PC-3 (cell line): ENCODE measurements at places on chromosomes 5 and 9. TPM values are rescaled to one million over a fixed set of nuclear protein-coding genes. Genes with fewer than 3 reads are reported as not detected.

PCDHB2 gene
- total RNA-seq: 13.8 and 15.0 TPM in 2 replicates

SPATA31D4 gene
- not detected in 2 replicates for total RNA-seq

DNA sequence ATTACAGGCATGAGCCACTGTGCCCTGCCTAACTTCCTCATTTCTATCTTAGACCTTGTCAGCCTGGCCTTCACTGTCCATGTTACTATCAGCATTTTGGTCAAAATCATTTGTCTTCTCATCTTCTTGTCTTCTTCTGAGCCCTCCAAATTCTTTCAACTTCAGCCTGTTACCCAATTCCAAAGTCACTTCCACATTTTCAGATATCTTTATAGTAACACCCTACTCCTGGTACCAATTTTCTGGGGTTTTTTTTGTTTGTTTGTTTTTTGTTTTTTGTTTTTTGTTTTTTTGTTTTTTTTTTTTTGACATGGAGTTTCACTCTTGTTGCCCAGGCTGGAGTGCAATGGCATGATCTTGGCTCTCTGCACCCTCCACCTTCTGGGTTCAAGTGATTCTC is 90.3 kb upstream of the LARP1 start:
- no peaks in the 10 kb centered on the region for H3K36me3 ChIP-seq
- H3K27ac ChIP-seq: no peak overlapping the region
- DNase-seq: no peak
- H3K4me3 ChIP-seq: no peak overlapping the region

- no peaks in the 10 kb centered on the region for H3K4me1 ChIP-seq
- no peak for DNase-seq
- H3K27ac ChIP-seq: no peak overlapping the region
- H3K36me3 ChIP-seq: no peaks in the 10 kb centered on the region
Observed at GRCh38 chr5:96004087-96004486, 42.4 kb upstream of the ELL2 start.

DNA sequence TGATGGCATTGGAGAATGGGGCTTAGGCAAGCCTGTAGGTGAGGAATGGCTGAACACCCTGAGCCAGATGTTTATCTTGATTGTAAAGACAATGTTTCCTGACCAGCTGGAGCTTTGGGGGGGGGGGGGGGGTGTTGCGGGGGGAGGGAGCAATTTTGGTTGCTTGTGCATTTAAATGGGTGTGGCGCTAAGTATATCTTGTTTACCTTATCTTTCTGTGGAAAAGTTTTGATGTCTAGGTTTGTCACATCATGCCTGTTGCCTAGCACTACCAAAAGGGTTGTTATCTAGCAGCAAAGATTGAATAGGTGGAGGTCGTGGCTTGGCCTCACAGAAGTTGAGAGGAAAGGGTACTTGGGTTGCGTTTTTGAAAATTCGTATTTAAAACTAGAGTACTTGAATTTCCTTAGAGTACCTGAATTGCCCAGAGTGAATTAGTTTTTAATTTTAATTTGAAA is 1.3 kb downstream of the SMAD5 start:
- H3K27me3 ChIP-seq: no peaks in the 10 kb centered on the region
- no peaks in the 10 kb centered on the region; the same call in 1 of the 2 replicates for H3K36me3 ChIP-seq

DNA sequence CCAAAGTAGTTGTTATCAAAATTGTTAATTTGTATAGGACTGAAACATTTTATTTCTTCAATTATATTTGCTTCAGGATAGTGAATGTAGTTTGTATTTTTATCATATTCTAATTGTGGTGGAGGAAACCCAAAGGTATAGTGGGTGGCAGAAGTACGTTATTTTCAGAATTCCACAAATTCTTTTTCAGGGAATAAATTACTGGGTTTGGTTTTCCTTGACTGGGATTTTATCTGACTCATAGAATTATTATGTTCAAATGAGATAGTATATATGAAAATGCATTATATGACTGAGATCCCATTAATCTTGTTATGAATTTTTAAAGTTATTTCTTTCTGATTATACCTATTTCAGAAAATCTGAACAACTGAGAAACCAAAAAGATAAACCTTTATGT is 73.7 kb downstream of the VPS13A start:
- H3K4me3 ChIP-seq: no peak overlapping the region
- H3K36me3 ChIP-seq: no peaks in the 10 kb centered on the region
- no peaks in the 10 kb centered on the region for H3K4me1 ChIP-seq

DNA sequence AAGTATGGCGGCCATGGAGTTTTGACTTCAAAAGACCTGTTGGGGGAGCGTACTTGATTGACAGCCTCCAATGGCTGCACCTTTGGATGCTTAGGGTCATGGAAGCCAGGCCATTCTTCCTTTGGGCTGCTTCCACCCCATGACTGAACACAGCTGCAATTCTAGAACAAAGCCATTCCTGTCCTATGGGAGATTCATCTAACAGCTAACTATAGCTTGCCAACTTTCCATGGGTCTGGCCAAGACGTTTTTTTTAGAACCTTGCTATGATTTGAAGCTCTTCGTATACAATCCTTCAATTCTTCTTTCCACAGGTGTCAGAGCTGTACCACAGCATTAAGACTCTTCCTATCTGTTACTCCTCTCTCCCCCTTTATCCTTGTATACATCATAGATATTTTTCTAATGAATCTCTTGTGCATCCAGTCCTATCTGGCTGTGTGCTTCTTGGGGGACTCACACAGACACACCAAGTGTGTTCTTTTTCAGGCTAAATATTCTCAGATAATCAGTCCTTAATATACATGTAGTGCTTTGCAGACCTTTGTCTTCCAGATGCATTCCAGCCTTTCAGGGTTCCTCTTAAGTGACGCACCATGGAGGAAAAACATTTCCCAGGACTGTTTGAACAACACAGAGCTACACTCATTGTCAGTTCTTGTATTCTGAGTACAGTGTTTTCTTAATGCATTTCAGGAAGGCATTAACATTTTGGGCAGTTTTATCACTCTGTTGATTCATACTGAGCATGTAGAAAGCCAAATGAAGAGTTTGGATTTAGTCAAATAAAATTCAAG is 198.9 kb downstream of the TAF11L14 start:
- no peaks in the 10 kb centered on the region for H3K27me3 ChIP-seq
- H3K4me1 ChIP-seq: no peaks in the 10 kb centered on the region
- no peak overlapping the region for H3K27ac ChIP-seq
- H3K36me3 ChIP-seq: no peaks in the 10 kb centered on the region
- DNase-seq: no peak
